ENCODE measurements at places on chromosomes 16 and 17.

- DNase-seq, result peak; percentile 55
Measured at GRCh38 chr17:78818932-78819331, 21.7 kb downstream of the USP36 start.

GRCh38 chr16:4175849-4176248 lies 59.6 kb upstream of the ADCY9 start:
- DNase-seq, result no peak

- no peak for DNase-seq
Measured at GRCh38 chr16:67104061-67104460, 5.7 kb upstream of the PHAF1 start.

DNA sequence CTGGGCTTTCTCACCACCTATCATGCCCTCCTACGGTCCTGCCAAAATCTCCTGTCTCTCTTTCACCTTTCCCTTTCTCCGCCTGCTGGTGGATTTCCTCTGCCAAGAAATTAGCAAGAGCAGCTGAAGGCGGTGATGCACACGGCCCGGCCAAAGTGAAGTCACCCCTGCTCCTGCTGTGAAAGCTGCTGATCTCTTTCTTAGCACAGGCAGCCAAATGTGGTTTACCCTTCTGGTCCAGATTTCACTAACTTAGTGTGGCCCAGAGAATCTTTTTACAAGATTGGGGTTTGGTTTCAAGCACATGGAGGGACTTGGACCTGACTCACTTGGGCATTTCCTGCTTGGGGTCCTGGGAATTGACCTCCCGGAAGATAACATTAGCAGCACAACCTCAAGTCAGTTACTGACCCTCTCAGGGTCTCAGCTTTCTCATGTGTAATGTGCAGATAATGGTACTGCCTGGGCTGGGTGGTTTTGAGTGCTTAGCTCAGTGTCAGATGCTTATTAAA lies 155.7 kb downstream of the SOCS1 start:
- DNase-seq, result no peak

GRCh38 chr16:54407596-54407995 lies 121.0 kb upstream of the IRX3 start:
- DNase-seq, result no peak

DNA sequence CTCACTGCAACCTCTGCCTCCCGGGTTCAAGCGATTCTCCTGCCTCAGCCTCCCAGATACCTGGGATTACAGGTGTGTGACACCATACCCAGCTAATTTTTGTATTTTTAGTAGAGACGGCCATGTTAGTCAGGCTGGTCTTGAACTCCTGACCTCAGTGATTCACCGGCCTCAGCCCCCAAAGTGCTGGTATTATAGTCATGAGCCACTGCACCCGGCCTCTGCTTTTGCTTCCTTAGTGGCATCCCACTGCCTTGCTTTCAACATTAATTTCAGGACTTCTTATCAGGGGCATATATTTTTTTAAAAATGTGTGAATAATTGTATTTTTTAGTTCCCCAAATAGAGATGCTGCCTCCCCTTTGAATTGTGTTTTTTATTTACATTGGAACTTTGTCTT lies 98.8 kb downstream of the SYCE1L start:
- DNase-seq, result no peak

DNA sequence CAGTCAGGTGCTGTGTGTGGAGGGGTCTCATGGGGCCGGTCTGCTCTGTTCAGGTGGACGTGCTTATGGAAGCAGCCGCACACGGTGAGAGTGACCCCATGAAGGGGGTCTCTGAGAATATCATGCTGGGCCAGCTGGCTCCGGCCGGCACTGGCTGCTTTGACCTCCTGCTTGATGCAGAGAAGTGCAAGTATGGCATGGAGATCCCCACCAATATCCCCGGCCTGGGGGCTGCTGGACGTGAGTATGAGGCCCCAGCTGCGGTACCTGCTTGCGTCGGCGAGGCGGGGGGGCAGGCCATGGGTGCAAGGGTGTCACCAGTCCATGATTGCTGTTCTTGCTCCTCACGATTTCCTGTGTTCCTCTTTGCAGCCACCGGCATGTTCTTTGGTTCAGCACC lies 27.9 kb downstream of the POLR2A start:
- no peak for DNase-seq

GRCh38 chr16:12050361-12050760 lies 73.8 kb downstream of the SNX29 start:
- no peak for DNase-seq

- no peak for DNase-seq
Measured at GRCh38 chr16:24670623-24671454, 58.6 kb upstream of the TNRC6A start.

- no peak for DNase-seq
Measured at GRCh38 chr16:85090181-85090580, 22.1 kb downstream of the CIBAR2 start.

DNA sequence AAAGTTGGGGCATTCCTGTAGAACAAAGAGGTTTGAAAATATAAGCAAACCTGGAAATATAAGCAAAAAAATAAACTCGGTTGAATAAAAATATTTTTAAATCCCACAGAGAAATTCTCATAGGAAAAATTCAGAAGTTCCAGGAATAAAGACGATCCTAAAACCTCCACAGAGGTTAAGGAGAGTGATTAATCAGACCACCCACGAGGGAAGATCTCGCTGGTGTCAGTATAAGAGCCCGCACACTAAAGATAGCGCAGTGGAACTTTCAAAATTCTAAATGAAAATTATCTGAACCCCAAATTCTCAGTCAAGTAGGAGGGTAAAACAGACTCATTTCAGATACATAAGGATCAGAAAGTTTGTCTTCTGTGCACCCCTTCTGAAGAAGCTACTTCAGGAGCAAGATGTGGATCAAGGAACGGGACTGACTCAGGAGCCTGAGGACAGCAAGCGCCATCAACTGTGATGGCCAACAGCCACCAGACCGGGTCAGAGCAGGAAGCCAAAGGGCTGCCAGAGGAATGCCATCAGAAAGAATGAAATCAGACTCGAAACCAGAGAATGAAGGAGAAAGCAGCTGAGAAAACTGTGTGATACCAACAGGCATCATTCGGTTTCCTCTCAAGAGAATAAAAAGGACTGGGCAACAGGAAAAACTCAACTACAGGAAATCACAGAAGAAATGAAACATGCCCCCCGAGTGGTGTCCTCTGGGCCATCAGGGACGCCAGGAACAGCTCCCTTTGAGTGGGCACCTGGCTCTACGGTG lies 66.9 kb downstream of the CYTH1 start:
- no peak for DNase-seq

DNA sequence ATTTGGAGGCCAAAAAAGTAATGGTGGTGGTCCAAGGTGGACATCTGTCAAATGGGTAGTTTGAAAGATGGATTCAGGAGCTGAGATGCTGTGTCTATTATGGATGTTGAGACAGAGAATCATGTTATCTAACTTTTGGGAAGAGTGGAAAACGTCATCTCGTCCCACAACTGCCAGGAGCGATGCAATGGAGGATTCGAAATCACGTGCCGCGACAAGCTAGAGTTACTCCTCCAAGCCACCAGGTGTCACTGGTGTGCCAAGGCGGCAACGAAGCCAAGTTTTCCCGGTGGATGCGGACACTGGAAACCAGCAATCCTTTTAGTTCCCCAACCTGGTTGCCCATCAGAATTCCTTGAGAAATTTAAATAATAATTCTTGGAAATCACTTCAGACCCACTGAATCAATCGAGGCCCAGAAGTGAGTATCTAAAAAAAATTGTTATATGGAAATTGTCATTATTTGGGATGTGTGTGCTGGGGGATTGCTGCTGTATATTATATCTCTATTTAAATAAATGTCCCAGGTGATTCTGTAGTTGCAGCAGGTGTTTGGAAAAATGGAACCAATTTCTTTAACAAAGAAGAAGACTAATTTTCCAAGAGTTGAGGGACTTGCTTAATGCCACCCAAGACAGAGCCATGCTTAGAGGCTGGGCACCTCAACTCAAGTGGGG lies 206.1 kb downstream of the HAPSTR1 start:
- no peak for DNase-seq

GRCh38 chr16:11390573-11391495 lies 45.6 kb downstream of the RMI2 start:
- DNase-seq, result no peak

GRCh38 chr16:20515688-20516090 lies 60.5 kb downstream of the ACSM2B start:
- DNase-seq, result no peak

GRCh38 chr17:19533718-19534561 lies at the start of gene SLC47A1:
SLC47A1 (plus strand) TSS chr17:19533854; CDS start chr17:19533940, 86 bp downstream.
- DNase-seq, result peak; percentile 24

DNA sequence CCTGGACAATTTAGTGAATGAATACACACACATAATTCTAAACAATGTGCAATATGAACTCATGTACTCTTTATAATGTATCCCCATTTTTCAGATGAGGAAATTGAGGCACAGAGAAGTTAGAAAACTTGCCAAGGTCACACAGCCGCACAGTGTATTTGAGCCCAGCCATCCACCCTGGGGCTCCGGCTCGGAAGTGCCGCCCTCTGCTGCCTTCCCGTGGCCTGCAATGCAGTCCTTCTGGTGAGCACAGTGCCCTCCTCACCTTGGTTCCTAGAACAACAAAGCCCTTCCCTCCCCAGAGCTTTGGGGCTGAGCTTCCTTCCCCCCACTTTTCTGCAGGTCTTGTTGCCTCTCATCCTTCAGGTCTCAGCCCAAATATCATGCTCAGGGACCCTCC lies 63.7 kb downstream of the C16orf78 start:
- no peak for DNase-seq

DNA sequence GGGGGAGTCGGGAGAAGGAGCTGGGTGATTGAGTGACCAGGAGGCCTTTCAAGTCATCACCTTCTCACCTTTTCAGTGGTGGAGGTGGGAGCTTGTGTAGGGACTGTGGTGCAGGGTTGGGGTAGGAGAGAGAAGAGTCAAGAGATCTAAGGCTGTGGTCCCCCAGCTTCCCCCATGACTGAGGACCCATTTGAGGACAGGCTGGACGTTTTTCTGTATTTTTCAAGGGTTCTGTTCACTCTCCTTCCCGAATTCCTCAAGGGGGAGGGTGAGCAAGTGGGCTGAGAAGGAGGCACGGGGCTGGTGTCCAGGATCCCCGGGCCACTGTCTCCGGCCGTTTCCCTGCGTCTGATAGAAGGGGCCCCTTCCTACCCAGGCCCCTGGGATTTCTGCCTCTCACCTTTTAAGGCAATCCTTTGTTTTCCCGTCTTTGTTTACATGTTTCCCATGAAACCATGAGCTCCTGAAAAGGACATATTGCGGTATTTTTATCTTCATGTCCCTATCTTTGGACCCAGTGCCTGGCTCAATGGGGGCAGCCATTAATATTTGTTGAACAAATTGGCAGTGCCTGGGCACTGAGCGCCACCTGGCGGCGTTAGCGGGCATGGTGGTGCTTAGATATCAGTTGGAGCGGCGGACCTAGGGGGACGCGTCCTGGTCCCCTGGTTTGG lies 9.2 kb upstream of the CD300A start:
- peak; percentile 78 for DNase-seq

GRCh38 chr17:11545696-11546095 lies 52.6 kb upstream of the DNAH9 start:
- DNase-seq, result no peak

DNA sequence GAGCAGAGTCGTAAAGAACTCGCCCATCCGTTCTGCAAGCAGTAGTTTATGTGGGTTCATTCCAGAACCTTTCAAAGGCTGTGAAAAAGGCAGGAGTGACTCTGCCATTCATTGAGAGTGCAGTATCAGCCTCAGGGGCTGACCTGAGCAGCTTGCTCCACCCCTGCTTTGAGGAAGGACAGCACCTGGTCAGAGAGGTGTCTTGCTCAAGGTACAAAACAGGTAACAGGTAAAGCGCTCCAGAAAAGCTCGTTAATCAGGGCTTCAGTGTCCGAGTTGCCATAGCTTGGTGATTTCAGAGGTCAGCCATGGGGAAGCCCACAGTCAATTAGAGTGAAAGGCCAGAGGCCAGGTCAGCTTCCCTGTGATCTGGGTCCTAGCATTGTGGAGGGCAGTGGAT lies 251.1 kb downstream of the ABCC12 start:
- no peak for DNase-seq

DNA sequence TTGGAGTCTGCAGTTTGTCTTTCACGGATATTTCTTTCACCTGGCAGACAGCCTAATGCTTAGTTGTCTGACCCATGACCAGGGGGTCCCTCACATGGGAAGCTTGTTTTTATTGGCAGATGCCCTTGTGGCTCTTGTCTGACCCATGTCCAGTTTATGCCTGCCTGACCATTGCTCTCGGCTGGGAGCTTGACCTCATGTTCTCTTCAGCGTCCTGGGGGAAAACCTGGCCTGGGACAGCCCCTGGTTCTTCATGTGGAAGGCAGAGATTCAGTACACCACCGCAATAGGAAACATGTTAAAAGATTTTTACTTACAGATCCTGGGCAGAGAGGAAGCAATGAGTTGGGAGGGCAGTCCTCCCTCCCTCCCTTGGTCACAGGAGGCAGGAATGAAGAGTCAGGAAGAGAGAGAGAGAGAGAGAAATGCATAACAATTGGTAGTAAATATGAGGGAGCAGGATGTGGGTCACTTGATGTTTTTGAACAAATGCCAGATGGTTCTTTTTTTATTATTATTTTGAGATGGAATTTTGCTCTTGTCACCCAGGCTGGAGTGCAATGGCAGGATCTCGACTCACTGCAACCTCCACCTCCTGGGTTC lies 302.7 kb upstream of the MYOCD start:
- DNase-seq, result no peak

DNA sequence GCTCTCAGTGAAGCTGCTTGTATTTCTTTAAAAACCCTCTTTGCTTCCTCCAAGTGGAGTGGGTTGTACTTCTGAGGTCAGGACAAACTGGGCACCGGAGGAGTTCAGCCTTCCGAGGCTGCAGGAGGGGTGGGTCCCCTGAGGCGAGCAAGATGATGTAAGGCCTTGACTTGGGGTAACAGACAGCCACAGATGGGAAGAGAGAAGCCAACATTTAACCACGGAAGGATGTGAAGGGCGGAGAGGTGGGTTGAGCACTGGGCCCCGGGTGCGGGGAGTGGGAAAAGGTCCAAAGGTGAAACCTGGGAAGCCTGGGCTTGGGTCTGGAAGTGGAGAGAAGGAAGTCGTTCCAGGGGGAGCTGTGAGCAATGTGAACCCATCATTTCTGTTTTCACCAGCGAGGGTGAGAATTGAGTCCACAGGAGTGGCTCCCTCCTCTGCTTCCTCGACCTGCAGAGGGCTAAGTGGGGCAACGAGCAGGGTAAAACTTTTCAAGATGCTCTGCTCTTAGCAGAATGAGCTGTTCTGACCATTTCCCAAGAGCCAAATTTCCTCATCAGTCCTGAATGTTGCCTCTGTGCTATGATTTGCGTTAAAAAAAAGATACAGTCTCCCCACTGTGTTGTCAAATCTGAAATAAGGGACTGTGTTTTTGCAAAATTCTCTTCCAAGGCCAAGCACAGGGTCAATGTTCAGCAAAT lies 137.7 kb upstream of the CRHR1 start:
- DNase-seq, result no peak

GRCh38 chr17:76947771-76948170 lies 79.6 kb downstream of the MGAT5B start:
- DNase-seq, result no peak
